Activated CD8-positive, alpha-beta T cell treated with anti-CD3 and anti-CD28 coated beads, Interleukin-2, amount 10 ng/mL, durations not matched to agents 7 days and 5 days (primary cell): ENCODE measurements at places on chromosomes 1 and 21. TPM values are rescaled to one million over a fixed set of nuclear protein-coding genes. Genes with fewer than 3 reads are reported as not detected.
A peak's percentile ranks its signal among the peaks of the same experiment; 100 is the strongest.

DNA sequence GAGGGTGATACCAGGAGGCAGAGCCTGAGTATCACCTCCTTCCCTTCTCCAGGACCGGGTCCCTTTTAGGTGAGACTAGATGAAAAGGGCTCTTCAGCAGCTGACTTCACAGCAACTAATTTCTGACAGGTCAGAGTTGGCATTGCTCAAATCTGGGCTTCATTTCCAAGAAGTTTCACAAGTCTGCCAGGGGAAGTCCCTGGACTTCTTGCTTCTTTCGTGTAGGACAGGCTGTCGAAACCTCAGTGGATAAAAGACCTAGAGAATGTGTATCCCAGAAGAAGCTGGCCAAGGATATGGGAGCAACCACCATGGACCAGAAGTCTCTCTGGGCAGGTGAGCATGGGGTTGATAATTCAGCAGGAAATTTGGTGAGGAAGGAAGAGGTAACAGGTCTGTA lies at the start of gene CHI3L2:
TSS of gene CHI3L2 (plus strand) at position 280 of the 400 bp plus-strand sequence. CDS start at position 297, 17 bp downstream.
- no peak for DNase-seq

- no peak for DNase-seq
These were observed 11.8 kb upstream of the RAP1GAP start for GRCh38 chr1:21680918-21681317.

GRCh38 chr21:33950431-33951079 lies 35.0 kb upstream of the ATP5PO start:
- DNase-seq = peak; percentile 37

The MCOLN2 gene
- 12.9 TPM for total RNA-seq

- DNase-seq = no peak
These were observed 363.5 kb upstream of the DUSP10 start for GRCh38 chr1:222105393-222105737.

DNA sequence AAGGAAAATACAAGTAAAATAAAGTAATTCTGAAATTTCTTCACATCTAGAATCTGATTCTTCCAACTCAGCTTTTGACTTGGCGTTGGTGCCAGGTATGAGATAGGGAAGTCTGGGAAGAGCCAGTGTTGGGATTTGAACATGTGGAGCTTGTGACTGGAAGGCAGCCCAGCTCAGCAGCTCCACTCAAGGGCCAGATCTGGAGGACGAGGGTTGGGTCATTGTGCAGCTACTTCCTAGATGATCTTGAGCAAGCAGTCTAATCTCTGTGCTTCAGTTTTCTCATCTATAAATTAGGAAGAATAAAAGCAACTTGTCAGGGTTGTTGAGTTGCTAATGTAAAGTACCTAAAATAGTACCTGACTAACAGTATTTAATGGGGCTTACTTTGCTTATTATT lies 5.0 kb downstream of the ADARB1 start:
- DNase-seq = no peak

The MROH9 gene
- total RNA-seq = not detected

The AMIGO1 gene
- 2.2 TPM for total RNA-seq

GRCh38 chr1:119656410-119656955 lies 8.4 kb upstream of the ZNF697 start:
- no peak for DNase-seq

DNA sequence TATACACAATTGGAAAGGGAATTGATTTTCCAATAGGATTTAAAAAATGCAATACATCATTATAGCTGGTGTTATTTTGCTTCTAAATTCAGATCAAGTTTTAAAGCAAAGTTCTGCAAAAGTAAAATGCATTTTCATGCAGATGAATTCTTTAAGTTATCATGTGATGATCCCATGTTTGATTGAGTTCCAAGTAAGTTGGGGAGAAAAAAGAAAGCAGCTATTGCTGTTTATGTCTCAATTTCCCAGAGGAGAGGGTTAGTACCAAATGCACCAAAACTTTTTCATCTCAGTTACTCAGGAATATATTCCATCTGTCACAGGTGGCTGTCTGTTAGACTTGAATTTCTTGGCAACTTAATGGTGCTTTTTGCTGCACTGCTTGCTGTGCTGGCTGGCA lies 29.7 kb downstream of the HSPA13 start:
- DNase-seq = no peak

The OLFM3 gene
- total RNA-seq = not detected

The CCDC24 gene
- total RNA-seq = 1.1 TPM

DNA sequence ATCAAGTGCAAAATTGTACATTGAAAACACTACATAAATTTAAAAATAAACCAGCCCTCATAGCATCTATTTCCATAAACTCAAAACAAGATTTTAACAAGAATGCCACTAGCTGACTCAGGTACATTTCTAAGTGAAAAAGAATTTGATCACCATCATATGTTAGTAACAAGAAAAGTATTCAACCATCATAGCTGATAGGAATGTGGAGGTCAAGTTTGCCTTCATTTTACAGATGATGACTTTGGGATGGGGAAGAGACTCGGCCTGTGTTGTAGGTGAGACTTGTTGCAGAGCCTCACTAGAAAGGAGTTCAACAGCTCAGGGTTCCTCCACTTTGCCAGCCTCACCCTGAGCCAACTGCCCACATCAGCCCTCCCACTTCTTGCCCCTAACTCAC lies 318.8 kb upstream of the FAM78B start:
- no peak for DNase-seq

GRCh38 chr1:19359357-19359756 lies 47.2 kb downstream of the SLC66A1 start:
- DNase-seq = no peak

GRCh38 chr21:43815107-43815613 lies 25.8 kb downstream of the RRP1 start:
- no peak for DNase-seq

The PLPP3 gene
- not detected for total RNA-seq

The OR2L5 gene
- not detected for total RNA-seq

GRCh38 chr1:193325771-193326170 lies 139.4 kb upstream of the B3GALT2 start:
- DNase-seq = no peak

The SPATA1 gene
- 3.4 TPM for total RNA-seq

DNA sequence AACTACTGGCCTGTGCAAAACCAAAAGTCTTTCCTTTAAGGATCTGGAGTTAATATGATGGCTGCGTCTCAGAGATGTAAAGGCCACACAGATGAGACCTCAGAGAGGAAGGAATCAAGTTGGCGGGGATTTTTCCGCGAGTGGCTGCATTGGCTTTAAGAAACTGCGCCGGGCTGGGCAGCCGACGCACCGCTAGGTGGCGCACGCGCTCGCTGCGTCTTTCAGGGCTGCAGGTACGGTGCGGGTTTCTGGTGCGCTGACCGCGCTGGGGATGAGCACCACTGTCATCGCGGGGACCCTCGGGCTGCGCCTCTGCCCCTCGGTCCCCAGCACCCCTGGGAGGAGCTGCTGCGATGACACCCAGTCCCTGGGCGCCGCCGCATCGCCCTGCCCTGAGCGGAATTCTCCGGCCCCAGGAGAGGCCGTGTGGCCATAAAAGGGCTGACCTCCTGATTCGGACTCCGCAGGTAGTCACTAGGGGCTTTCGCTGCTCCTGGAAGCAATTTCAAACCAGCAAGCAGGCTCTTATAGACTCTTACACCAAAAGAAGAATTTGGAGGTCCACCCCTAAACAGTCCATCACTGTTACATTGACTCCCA lies 241.0 kb downstream of the KCNJ6 start:
- peak; percentile 69 for DNase-seq

The AKNAD1 gene
- total RNA-seq = not detected

The CIART gene
- total RNA-seq = 2.0 TPM

DNA sequence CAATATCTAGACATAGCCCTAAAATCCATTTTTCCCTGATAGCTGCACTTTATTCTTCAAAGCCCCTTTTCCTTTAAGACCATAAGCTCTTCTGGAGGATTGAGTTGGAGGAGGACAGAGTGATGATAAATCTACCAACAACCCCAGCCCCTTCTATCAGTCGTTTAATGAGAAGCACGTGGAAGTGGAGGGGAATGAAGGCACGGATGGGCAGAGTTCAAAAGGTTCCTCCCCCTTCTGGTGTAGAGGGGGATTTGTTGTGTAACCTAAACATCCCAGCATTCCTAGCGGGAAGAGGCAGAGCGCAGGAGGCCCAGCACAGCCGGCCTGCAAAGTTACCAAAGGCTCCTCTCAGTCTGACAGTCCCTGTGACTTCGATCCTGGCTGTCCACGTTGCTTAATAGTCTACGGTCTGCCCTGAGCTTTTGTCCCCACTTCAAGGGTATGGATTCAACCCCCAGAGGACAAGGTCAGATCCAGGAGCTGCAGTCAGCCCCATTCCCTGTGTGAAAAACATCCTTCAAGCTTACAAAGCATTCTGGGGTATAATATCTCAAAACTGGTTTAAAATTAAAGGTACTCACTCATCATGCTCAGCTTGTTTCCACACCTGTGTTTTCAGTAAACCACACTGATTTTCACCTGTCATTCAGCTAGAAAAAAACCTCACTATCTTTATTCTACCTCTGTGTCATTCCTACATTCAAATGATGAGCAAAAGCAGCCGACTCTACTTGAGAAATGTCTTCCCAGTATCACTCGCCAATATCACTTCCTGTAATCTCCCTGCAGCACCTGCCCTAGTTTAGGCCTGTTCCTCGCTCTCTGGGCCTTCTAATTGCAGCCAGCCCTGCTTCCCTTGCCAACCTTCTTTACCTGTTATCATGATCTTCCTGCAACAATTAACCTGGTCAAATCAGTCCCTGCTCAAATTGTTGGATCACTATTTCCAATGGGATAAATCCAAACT lies 117.9 kb downstream of the PLPP3 start:
- no peak for DNase-seq

- DNase-seq = no peak
These were observed 60.1 kb downstream of the EPB41 start for GRCh38 chr1:28974432-28974831.

DNA sequence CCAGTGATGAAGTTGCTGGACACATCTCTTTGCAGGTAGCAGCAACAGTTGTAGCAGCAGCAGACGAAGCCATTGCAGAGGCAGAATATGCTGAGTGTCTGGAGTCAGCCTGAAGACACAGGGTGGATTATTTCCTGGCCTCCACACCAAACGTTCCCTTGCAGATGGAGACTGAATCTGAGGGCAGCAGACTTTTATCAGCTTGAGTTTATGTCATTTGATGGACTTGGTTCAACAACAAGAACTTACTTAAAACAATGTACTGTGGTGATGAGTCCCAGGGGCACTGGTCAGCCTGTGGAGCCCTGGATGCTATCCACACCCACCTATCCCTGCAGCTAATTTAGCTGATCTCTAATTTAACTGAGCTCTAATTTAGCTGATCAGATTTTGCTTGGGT lies 17.1 kb upstream of the MPZL1 start:
- DNase-seq = no peak
